ENCODE measurements at places on chromosomes 7 and 10.

- DNase-seq, result no peak
Measured at GRCh38 chr10:96863922-96864543, 31.9 kb downstream of the LCOR start.

GRCh38 chr10:132405463-132405991 is 8.5 kb downstream of the PWWP2B start:
- DNase-seq, result no peak

DNA sequence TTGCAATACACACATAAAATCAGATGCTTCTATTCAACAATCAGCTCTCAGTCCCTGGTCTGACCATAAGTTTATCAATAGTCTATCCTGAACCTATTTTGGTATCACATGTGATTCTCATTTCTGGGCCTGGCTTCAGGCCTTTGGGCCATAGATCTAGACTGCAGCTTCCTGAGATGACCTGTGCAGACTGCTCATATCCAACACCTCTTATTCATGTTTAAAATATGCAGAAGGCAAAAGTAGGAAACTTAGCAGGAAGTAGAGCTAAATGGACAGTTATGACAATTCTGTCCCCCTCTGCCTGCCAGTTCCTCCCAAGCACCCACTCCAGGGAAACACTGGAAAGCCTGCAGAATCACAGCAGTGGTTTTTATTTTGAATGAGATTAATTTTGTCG is 53.3 kb downstream of the C7orf25 start:
- no peak for DNase-seq

DNA sequence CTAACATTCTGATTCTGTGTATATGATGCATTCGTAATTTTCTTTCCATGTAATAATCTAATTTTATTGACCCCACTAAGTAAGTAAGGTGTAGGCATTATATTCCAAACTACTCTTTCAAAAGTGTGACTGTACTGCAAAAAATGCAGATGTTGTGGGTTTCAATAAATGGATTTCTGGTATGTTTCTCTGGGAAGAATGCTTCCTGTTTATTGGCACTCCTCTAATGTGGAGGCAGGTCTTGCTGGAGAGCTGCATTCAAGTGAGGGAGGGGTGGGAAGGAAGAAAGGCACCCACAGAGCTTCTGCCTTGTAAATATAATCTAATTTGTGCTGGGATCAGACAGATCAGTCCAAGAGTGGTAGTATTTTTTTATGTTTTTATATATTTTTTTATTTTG is 23.9 kb downstream of the ST7 start:
- no peak for DNase-seq

GRCh38 chr10:11870461-11870780 is 47.3 kb downstream of the PROSER2 start:
- no peak for DNase-seq

GRCh38 chr10:23918839-23919238 is 290.1 kb upstream of the KIAA1217 start:
- DNase-seq, result no peak

GRCh38 chr7:74069790-74070618 is 13.6 kb upstream of the LIMK1 start:
- no peak for DNase-seq

DNA sequence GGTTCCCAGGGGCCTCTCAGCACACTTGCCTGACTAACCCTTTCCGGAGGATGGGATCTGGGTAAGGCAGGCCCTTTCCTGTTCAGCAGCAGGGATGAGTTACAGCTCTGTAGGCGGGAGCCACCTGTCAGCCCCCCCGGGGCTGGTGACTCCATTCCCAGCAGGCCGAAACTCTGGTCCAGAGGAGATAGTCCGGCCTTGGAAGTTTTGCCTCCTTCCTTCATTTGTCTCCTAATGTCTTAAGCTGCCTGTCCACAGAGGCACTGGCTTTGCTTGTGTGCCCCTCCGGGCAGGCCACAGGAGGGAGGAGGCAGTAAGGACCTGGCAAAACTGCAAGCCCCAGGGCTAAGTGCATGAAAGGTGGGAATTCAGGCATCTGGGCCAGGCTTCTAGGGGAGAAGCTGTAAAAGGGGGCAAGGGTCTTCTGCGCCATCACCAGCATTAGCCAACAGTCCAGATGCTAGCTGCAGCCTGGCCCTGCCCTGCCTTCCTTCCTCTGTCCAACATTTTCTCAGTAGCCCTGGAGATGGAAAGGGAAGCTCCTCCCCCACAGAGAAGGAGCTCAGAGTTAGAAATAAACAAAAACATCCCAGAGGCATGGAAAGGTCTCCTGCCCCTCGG is 1.2 kb downstream of the ADIRF start:
- DNase-seq, result no peak

Data from progenitor cell of endocrine pancreas (in vitro differentiated cells).